ENCODE measurements at places on chromosomes 13 and 19. TPM values are rescaled to one million over a fixed set of nuclear protein-coding genes. Genes with fewer than 3 reads are reported as not detected.

Gene ZNF808
- 6.5 TPM for polyA plus RNA-seq

Gene ACP7
- not detected for polyA plus RNA-seq

DNA sequence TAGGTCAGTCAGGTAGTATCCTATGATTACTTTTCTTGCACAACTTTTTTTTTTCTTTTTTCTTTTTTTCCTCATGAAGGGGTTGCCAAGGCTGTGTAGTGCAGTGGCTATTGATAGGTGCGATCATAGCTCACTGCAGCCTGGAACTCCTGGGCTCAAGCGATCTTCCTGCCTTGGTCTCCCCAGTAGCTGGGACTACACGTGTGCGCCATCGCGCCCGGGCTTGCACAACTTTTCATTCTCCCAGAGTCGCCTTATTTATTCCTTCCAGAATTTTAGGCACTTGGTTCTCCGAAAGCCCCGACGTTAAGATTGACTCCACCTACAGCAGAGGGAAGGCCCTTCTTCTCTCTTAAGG is 867 bp upstream of the ZNF613 start:
- DNase-seq: no peak

DNA sequence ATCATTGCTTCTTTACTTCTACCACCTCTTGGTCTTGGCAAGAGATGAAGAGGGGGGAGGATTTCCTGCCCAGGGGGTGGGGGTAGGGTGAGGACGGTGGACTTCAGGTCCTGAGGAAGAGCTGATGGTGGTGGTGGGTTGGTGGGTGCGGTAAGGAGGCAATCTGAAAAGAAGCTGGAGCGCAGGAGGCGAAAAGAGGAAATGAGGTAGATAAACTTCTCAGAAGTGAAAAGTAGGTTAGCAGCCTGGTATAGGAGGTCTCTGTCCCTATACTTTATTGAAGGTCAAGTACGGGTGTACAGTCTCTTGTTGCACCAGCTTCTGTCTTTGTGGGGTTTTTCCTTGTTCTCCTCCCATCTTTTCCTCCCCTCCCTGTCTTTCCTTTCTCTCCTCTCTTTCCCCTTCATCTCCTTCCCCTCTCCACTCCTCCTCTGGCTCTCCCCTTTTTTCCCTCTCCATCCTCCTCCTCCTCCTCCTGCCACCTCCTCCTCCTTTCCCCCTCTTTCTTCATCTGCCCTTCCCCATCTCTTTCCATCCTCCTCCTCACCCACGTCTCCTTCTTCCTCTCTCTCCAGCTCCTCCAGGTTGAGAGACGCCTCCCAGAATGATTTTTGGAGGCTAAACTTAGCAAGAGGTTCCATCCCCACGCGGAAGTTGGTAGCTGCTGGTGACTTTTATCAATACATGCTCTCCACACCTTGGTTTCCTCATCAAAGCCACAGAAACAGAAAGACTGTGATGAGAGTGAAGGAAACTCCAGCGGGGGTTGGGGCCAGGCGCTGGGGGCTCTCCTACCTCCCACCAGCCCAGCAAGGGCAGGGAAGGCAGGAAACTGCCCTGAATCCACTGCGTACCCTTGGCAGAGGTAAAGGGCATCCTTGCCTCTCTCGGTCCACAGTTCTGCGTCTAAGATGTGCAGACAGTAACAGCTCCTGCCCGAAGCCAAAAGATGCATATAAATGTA is 15.3 kb downstream of the TNFSF14 start:
- DNase-seq: no peak

DNA sequence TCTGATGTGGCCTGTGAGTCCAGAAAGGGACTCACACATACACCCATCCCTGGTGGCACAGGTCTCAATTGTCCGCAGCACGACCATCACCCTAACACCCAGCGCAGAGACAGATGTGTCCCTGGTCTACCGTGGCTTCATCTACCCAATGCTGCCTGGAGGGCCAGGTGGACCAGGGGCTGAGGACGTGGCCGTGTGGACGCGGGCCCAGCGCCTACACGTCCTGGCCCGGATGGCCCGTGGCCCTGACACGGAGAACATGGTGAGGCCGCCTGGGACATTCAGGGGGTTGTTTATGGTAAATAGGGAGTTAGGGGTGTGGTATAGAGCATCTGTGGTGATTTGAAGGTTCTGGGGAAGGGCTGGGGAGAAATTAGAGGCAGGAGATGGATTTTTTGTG is 22.8 kb downstream of the MEGF8 start:
- no peak for DNase-seq

- DNase-seq: no peak
Measured at GRCh38 chr13:30845297-30846214, 60.5 kb upstream of the MEDAG start.

GRCh38 chr19:41998246-41999020 is 4.4 kb upstream of the ATP1A3 start:
- DNase-seq: no peak

DNA sequence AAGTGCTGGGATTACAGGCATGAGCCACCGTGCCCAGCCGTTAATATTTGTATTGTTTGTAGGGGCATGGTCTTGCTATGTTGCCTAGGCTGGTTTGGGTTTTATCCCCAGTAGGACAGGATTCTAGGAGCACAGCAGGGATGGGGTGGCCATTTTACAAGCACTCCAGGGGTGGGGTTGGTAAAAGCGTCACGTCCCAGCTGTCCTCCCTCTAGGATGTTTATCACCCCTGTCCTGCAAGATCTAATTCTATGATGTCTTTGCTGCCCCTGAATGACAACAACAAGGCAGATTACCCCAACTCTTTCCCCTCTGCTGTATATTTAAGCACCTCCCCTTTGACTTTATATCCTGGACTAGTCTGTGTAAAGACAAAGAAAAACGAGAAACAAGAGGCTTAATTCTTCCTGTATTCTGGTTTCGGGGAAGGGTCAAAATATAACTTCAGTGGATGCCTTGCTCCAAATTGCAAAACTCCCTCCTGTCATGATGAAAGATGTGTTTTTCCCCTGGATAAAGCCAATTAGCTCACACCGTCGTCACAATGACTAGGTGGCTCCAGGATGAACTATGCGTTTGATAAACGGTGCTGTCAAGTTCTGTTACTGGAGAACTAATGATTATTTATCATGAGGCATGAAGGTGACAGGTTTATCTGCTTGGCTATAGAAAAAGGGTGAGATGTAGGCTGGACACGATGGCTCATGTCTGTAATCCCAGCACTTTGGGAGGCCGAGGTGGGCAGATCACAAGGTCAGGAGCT is 27.8 kb upstream of the OR1M1 start:
- DNase-seq: no peak

DNA sequence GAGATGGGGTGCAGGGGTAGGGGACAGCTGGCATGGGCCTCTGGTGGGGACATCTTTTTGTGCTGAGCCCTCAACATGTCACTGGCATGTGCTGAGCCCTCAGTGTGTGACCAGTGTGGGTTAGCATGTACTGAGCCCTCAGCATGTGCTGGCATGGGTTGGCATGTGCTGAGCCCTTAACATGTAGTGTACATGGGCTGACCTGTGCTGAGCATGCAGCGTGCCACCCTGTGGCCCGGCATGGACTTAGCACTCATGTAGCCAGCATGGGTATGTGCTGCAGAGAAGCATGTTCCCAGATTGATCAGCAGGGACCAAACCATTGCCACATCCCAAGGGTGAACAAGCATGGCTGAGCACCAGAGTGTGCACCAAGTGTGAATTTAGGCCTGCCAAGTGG is 11.5 kb downstream of the HIPK4 start:
- no peak for DNase-seq

DNA sequence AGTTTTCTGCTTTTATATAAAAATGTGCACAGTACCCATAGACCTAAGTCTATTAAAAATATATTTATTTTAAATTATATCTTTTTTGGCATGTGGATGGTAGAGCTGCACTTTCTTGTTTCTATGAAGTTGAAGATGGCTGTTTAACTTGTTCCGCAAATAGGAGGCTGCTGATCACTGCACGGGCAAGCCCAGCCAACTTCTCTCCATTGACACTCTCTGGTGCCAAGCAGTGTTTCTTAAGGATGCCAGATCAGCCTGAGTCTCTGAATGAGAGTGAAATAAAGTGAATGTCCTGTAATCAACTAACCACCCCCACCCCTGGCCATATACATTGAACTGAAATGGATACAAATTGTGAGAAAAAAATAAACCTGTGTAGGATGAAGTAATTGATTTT is 202.9 kb upstream of the KLHL1 start:
- DNase-seq: no peak

- DNase-seq: no peak
Measured at GRCh38 chr19:55520691-55521292, 16.1 kb downstream of the SBK2 start.

DNA sequence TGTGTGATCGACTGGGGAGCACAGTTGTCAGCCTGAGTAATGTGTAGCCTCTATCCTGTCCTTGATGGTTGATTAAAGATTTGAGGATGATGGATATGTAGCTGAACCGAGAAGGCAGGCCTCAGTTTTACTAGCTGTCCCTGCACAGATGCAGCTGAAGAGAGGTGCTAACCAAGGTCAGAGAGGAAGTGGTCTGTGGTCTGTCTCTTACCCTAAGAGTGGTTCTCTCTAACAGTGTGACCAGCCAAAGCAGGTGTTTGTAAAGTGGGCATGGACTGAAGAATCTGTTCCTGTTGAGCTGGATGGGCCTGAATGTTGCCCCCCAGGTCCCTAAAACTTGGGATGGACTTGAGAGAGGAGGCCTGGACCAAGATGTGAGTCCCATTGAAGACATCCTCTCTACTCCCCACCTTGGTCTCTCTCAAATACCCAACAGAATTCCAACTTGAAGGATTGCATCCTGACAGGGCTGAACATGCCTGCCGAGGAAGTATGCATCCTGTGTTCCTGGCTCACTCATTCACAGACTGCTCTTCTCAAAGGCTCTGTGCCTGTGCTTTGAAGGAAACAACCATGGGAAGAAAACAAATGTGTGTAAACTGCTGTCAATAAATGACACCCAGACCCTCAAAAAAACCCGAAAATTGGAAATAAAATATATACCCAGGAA is 223.8 kb downstream of the MAB21L1 start:
- DNase-seq: no peak

Data from muscle of arm (tissue), 14 donors.